ENCODE measurements at places on chromosomes 2 and 18.
A peak's percentile ranks its signal among the peaks of the same experiment; 100 is the strongest.

DNA sequence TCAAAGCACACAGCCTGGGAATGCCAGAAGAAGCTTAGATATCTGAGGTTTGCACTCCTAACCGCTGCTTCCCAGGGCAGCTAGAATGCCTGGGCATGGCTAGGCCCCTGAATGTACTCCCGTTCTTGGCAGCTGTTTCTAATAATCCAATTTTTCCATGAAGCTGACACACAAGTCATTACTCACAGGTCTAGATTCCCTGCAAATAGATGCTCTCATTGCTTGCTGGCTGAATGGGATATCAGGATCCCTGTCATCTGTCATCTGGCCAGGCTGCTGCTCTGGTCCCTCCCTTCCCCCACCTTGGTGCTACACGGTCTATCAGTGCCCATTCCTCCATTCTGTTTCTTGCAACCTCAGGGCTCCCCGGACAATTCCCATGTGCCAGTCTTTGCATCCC is 40.7 kb upstream of the TEX51 start:
- DNase-seq, result no peak

GRCh38 chr2:134124047-134124753 is 129.7 kb upstream of the MGAT5 start:
- DNase-seq, result no peak

GRCh38 chr2:159890551-159891266 is 92.7 kb upstream of the CD302 start:
- DNase-seq, result no peak

- no peak for DNase-seq
Observed at GRCh38 chr2:42959234-42960001, 167.0 kb upstream of the HAAO start.

- DNase-seq, result no peak
Observed at GRCh38 chr2:70937866-70938585, 2.3 kb downstream of the ATP6V1B1 start.

GRCh38 chr2:51981783-51982182 is 949.9 kb upstream of the NRXN1 start:
- no peak for DNase-seq

DNA sequence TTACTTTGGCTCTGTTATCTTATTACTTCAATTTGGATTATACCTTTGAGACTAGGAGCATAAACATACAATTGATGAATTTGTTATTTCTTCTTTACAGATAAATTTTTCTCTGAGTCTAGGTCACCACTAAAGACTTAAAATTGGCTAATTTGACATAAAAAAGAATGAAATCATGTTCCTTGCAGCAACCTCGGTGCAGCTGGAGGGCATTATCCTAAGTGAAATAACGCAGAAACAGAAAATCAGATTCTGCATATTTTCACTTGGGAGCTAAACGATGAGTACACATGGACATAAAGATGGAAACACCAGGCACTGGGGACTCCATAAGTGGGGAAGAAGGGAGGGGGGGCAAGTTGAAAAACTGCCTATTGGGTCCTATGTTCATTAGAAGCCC is 172.8 kb upstream of the SESTD1 start:
- DNase-seq, result no peak

DNA sequence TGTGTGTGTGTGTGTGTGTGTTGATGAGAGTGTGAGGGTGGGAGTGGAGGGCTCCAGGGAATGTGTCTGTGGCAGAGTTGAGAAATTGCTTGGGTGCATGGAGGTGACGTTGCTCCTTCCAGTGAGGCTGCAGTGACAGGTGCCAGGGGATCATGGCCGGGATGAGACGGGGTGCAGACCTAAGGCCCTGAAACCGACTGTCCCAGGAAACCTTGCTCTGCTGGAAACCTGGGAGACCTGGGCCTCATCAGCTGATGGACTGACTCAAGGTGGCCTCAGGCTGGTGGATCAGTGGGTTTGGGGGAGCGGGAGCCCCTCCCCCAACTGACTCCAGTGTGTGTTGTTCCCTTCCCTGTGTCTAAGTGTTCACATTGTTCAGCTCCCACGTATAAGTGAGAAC is 56.6 kb downstream of the INHBB start:
- DNase-seq, result no peak

GRCh38 chr18:67634631-67635338 is 118.3 kb upstream of the DSEL start:
- no peak for DNase-seq

DNA sequence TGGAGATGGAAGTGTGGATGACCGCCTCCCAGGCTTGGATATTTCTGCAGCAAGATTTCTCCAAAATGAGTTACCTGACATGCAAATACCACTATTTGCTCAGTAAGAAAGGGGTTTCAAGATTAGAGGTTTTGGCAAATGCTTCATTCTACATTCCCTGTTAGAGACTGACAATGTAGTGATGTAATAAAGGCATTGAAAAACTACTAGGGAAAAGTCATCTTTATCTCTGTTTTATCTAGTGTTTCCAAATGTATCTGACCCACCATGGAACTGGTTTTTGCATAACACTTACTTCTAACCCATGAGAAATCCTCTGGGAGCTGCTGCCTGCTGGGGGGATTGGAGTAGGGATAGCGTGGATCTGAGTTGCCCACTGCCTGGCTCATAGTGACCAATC is 33.0 kb upstream of the NTSR2 start:
- no peak for DNase-seq

DNA sequence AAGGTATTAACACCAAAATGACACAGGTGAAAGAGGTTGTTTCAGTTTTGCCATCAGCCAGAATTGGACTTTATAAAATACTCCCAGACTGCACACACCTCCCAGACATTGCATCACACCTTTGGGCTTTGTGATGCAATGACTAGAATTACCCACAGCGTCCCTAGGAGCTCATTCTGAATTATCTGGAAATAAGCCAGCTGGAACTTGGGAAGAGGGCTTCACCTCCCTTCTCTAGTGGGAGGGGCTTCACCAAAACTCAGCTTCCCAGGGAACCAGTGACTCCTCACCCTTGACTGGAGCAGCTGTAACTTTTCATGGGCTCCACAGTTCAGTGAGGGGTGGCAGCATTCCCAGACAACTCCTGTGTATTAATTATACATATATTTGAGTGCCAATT is 83.1 kb upstream of the BZW1 start:
- DNase-seq, result no peak

DNA sequence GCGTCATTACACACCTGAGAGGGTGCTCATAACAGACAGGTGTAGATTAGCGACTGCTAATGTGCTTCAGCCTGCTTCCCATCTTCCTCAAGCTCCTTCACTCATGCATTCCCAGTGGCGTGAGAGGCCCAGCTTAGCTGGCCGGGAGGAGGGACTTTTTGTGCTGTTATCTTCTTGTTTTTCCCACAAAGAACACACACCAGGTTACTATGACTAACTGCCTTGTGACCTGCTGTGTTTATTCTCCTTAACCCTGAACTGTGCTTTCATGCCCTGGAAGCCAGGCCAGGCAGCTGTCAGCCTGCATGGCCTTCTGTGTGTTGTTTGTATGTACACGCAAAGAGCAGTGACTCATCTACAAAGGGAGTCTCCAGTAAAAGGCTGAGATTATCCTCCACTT is 143.8 kb downstream of the PIEZO2 start:
- DNase-seq, result no peak

DNA sequence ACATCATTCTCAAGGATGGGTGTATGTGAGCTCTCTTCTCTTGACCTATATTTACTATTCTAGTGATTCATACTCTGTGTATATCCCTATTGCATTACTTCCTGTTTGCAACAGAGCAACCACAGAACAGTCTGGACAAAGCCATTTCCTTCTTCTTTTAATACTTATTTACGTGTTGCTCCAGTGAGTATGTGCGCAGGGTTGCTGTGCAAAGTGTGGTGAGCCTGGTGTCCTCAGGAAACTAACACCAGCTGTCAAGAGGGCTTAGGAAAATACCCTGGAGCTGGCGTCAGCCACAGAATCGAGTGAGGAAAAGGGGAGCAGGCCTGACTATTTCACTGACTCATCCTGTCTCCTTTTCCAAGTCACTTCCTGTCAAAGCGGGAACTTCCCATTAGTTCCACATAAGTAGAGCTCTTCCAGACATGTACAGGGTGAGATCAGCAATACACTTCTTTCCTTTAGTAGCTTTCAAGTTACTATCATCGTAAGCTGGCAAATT is 214.1 kb upstream of the COPS8 start:
- DNase-seq, result no peak

DNA sequence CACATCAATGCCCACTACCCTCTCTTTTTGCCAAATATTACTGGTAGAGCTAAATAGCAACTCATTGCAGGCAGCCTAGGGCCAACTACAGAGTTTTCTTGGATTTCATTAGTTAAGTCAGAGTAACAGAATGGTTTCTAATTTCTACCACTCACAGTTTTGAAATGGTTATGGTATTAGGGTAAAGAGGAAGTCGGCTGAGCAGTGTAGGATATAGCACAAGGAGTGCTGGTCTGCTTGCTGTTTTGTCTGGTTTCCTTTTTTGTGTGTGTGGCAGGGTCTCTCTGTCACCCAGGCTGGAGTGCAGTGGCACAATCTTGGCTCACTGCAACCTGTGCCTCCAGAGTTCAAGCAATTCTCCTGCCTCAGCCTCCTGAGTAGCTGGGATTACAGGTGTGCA is 289.2 kb upstream of the CCDC68 start:
- DNase-seq, result no peak

GRCh38 chr2:8590938-8591337 is 90.9 kb upstream of the ID2 start:
- DNase-seq, result peak; percentile 52

GRCh38 chr2:127129937-127130336 is 23.0 kb upstream of the BIN1 start:
- DNase-seq, result no peak

GRCh38 chr2:10292033-10292432 is 10.7 kb upstream of the HPCAL1 start:
- no peak for DNase-seq

- no peak for DNase-seq
Observed at GRCh38 chr2:195251214-195251613, 405.8 kb upstream of the SLC39A10 start.

DNA sequence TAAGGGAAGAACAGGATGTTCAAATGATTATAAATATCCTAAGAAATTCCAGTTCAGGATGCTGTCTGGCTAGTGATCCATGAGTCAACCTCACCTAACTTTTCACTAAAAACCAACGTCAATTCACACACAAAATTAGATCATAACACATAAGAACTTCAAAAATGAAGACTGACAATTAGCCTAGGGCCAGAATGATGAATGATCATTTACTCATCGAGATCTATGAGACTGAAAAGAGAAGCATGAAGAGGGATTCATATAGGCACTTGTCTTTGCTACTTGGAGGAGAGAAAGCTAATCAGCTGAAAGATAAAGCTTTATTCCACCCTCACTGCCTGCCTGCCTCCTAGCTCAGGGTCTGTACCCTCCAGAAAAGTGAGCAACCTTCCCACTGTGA is 29.8 kb downstream of the ADD2 start:
- no peak for DNase-seq

GRCh38 chr18:54647176-54647575 is 56.1 kb downstream of the DYNAP start:
- DNase-seq, result no peak

GRCh38 chr2:128503399-128504245 is 185.0 kb upstream of the HS6ST1 start:
- DNase-seq, result no peak

- DNase-seq, result no peak
Observed at GRCh38 chr2:157698430-157698829, 69.8 kb upstream of the ACVR1C start.

GRCh38 chr2:233089851-233090250 is 29.7 kb downstream of the INPP5D start:
- no peak for DNase-seq

GRCh38 chr2:185567940-185568339 is 170.7 kb upstream of the FSIP2 start:
- no peak for DNase-seq

- no peak for DNase-seq
Observed at GRCh38 chr2:95345081-95345562, 48.0 kb downstream of the KCNIP3 start.

- DNase-seq, result no peak
Observed at GRCh38 chr18:12254136-12254819, at the start of gene CIDEA. Gene CIDEA (plus strand): TSS chr18:12254361. CDS start chr18:12254384, 23 bp downstream.

GRCh38 chr18:12946549-12947284 is 1.1 kb upstream of the SEH1L start:
- no peak for DNase-seq

- DNase-seq, result no peak
Observed at GRCh38 chr2:41393621-41394020, 654.2 kb upstream of the PKDCC start.

GRCh38 chr2:72864500-72864899 is 22.7 kb upstream of the SPR start:
- DNase-seq, result no peak

DNA sequence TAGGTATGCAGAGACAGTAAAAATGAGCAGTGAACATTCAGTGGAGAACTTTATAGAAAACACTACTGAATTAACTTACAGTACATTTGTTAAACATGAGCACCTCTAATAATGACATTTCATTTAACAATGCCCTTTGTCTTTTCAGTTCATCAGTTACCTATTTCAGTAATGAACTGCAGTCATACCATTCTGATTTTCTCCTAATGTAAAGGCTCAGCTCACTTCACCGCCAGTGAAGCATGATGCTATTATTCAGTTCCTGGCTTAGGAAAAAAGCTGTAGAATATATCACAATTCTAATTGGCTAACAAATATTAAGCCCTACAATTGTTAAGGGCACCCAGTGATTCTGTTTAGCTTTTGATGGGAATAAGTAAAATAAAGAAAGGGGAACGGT is 37.1 kb upstream of the CCDC93 start:
- no peak for DNase-seq

DNA sequence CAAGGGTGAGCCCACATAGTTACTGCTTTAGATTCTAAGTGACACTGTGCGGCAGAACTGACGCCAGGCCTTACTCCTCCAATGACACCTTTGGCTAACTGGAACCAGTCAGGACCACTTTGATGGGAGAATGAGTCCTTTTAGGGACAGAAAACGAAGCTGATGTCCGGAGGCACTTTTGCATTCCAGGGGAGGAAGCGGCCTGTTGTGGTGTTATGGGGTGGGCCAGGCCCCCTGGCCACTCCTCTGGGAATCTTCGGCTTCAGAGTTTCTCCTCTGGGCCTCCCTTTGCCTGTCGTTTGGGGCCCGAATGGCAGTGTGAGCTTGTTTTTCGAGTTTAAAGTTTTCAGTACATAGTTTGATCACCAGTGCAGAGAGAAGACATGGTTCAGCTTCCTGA is 65.9 kb downstream of the MBP start:
- no peak for DNase-seq

DNA sequence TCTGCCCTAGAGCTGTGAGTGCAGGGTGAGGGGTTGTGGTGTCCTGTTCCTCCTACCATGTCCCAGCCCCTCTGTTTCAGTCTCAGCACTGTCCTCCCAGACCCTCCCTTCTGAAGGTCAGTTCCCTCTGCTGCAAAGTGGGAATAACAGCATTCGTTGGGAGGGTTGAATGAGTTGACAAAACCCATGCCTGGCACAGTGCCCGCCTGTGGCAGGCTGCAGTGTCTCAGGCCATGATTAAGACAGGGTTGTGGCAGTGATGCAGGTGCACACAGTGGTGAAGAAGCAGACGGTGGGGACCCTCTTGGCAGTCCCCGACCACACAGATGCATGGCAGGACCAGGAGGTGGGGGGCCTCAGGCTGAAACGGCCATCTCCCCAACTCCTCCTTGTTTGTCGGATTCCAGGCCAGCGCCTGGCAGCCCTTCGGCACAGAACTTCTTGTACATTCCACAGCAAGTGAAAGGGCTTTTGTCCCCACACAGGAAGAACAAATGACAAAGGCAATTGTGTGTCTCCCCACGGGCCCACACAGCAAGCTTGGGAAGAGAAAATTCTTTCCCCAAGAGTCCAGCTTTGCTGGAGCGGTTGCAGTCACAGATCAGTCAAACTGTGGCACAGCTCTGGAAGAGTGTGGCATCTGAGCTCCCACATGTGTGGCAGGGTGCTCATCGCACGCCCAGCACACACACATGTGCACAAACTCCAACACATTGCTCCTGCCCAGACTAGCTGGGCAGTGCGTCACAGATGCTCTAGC is 92.0 kb upstream of the MSH2 start:
- DNase-seq, result no peak
